Dorsolateral prefrontal cortex (tissue), 122 donors: ENCODE measurements at places on chromosomes 11 and 22. TPM values are rescaled to one million over a fixed set of nuclear protein-coding genes. Genes with fewer than 3 reads are reported as not detected.

INPP5J gene
- 14.9 TPM for total RNA-seq

TBX10 gene
- total RNA-seq = not detected

ACRV1 gene
- total RNA-seq = 0.64 TPM

CD248 gene
- total RNA-seq = 3.3 TPM

CECR2 gene
- total RNA-seq = 14.1 TPM

FERMT3 gene
- total RNA-seq = 9.6 TPM

CCDC116 gene
- 0.41 TPM for total RNA-seq

RAB38 gene
- 0.67 TPM for total RNA-seq

C22orf15 gene
- total RNA-seq = not detected

MRGPRX3 gene
- not detected for total RNA-seq

WNT7B gene
- total RNA-seq = 0.67 TPM
